ENCODE measurements at places on chromosomes 2 and 18.

- DNase-seq, result peak; percentile 7
Measured at GRCh38 chr2:165793779-165794535, at the start of gene GALNT3. TSS of gene GALNT3 (minus strand) at chr2:165794247. CDS start at chr2:165770700, 23,547 bp downstream.

DNA sequence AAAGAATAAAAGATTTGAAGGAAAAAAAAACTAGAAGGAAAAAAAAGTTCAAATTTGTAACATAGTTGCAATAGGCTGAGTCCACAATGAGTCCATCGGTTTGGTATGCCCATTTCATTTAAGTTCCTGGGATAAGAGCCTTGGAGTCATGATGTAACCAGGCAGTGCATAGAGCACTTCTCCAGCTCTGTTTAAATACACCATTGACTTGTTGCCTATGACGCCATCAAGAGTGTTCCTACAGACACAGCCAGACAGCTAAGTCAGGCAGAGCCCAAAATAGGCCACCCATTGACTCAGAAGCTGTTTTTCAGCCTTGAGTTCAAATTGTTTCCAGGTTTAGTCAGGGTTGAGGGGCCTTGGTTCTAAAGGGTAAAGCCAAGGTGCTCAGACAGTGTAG lies 44.9 kb downstream of the SOCS6 start:
- DNase-seq, result no peak

DNA sequence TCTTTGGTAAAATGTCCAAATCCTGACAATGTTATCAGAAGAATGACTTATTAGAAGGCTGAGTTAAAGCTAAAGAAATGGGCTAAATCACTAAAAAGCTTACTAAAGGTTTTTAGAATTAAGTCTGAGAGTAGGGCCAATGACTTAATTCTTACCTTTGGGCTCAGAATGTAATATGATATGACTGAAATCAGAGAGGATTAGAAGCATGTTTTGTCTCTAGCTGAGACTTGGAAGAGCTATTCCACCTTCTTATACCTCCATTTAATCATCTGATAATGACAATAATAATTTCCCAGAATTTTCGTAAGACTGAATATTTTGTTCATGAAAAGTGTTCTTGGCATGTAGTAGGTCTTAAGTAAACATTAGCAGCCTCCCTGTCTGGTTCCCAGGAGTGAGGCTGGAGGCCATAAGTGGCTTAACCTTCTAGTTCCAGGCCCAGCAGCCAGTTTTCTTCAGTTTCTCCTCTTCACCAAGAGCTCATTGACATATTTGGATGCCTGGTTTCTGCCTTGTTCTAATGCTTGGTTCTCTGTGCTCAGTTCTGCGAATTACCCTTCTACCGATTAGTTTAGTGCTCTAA lies 25.5 kb upstream of the E2F6 start:
- DNase-seq, result no peak

DNA sequence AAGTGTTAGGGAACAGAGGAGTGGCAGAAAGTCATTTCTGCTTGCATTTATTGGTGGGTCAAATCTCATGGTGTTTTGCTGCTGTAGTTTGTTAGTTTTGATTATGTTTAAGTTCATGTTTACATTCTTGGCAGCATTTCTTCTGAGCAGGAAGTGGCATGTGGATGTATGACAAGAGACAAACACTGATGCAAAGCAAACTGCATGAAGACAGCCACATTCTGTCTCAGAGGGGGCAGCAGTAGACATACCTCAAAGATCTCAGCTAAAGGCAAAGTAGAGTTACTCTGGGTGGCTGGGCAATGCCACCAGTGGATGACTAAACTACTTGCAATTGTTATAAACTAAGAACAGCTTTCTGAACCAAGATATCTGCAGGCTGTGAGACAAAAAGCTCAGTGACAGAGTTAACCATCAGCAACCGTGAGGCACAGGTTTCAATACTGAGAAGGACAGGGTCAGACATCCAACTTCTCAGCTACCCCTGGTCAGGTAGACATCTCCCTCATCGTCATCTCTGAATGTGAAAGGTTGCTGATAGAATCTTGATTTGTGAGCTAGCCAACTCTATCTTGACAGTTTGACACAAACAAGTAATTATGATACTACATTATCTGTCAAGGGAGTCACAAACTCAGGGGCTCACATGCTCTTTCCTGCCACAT lies 16.4 kb downstream of the GALNT3 start:
- no peak for DNase-seq

DNA sequence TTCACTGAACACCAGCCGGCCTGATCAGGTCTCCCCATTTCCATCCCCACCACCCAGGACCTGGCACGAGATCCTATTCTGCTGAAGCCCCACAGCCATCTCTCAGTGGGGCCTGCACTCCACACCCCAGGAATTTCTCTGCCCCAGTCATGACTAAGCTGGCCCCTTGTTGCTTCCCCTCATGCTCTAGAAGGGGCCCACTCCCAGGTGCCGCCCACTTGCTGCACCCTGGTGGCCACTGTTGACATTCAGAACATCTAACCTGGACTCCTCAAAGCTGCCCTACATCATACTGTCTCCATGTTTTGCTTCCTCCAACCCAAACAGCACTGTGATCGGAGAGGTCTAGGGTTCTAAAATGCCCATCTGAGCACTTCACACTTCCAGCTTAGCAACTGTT lies 90.7 kb upstream of the KLHL29 start:
- no peak for DNase-seq

DNA sequence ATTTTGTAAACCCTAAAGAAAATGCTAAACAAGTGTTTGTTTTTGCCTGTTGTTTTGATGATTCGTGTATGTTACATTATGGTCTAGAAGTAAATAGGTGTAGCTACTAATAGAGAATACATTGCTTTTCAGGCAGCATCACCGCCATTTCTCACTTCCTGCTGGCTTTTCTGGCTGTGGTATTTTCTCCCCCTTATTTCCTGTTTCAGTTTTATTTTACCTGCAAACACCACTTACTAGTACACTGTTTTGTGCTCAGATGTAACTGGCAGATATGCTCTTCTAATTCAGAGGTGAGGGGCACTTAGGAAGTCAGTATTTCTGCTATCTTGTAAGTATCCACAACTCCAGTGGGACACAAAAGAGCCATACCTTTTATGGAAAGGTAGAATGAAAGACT lies 38.1 kb upstream of the SLC3A1 start:
- DNase-seq, result no peak

DNA sequence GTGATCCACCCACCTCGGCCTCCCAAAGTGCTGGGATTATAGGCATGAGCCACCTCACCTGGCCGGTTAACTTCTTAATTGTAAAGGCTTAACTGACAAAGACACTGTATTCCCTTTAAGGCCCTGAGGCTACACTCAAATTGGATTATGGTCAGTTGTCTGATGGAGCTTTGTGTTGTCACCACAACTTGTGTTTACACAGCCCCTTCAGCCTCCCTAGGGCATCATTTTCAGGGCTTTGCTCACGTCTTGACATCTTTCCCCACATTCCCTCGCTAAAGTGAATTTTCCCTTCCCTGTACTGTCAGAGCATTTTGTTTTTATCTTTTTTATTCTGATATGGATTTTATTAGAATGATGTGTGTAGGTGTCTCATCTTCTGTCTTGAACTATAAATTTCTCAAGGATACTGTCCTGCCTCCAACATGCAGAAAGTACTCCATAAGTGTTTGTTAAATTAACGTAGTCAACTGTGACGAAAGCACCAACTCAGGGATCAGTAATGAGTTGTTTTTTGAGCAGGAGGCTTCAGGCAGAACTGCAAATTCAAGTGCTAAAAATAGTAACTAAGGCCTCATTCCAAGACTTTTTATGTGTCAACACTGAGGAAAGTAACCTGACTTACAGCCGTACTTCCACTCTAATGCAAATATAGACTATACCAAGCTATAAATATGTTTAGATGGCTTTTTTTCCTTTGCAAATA lies 77.1 kb upstream of the NARS1 start:
- no peak for DNase-seq

- DNase-seq, result no peak
Measured at GRCh38 chr2:232376260-232376659, 2.3 kb upstream of the ALPP start.

- DNase-seq, result peak; percentile 96
Measured at GRCh38 chr2:159712143-159712928, at the start of gene MARCHF7. TSS of gene MARCHF7 (plus strand) at chr2:159712506. CDS start at chr2:159729023, 16,517 bp downstream.

GRCh38 chr2:127634066-127634617 lies 11.8 kb upstream of the GPR17 start:
- DNase-seq, result no peak

DNA sequence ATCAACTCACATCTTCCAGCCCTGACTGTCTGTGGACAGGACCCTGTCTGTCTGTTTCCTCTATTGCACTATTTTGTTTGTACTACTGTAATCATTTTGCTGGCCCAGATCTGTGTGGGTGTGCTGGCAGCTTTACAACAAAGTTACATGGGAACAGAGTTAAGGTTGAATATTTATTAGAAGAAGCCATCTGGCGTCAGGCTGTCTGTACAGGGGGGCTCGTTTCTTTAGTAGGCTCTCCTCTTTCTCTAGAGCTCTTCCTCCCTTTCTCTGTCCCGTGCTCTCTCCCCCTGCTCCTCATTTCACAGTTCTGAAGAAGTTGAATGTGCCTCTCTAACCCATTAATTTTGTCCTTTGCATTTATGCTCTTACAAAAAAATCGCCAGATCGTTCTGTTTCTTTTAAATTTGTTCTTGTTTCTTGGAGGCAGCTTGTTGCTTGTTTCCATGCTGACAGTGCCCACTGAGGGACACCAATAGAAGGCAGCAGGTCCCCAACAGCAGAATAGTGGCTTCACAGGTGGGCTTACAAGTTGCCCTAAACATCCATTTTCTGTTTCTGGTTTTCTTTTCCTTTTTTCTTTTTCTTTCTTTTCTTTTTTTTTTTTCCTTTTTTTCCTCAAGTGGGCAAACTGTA lies 315.2 kb upstream of the ZEB2 start:
- DNase-seq, result no peak

DNA sequence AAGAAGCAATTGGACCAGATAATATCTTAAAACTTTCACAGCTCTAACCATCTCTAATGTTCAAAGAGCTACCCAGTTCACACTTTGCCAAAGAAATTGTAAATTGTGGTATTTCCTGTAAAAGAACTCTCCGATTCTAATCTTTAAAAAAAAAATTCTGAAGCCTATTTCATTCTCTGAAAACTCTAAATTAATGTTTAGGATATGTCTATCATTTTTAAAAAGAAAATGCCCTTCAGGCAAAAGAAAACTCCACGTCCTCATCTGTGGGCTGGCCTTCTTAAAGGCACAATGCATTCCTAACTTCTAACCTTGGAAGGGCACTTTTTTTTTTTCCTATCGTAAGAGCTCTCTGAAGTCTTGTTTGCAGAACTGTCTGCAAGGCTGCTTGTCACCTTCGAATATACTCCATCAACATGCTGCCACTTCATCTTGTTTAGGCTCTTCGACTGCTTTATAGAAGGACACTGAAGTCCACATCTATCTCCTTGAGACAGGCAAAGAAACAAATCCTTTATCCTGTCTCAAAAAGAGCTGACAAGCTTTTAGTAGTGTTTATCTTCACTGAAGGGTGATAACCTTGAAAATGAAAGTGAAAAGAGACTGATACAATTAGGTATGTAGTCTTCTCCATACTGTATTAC lies 124.3 kb upstream of the SLC39A10 start:
- DNase-seq, result no peak

DNA sequence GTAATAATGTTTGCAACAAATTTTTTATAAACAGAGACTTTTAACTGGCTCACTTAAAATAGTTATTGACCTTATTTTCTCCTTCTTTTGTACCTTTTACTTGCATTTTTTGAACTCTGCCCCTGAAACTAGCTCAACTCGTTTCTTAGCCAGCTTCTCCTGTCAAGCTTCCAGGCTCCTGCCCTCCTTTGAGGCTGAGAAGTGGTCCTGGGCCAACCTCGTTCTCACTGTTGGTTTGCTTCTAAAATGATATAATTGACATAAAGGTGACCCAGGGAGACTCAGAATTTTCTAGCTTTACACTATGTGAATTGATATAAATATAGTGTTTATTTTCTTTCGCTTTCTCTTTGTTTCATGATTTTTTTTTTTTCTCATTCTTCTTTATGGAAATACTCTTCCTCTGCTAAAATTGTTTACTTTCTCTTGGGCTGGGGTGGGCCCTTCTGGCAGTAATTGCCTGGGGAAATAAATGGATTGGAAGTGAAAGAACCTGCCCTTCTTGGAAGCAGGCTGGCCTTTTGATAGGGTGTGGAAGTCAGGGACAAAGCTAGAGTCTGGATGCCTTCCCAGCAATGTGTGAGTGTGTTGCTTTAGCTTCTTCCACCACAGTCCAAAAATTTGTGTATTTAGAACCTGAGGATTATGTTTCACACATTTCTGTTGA lies 30.7 kb downstream of the GPD2 start:
- no peak for DNase-seq

DNA sequence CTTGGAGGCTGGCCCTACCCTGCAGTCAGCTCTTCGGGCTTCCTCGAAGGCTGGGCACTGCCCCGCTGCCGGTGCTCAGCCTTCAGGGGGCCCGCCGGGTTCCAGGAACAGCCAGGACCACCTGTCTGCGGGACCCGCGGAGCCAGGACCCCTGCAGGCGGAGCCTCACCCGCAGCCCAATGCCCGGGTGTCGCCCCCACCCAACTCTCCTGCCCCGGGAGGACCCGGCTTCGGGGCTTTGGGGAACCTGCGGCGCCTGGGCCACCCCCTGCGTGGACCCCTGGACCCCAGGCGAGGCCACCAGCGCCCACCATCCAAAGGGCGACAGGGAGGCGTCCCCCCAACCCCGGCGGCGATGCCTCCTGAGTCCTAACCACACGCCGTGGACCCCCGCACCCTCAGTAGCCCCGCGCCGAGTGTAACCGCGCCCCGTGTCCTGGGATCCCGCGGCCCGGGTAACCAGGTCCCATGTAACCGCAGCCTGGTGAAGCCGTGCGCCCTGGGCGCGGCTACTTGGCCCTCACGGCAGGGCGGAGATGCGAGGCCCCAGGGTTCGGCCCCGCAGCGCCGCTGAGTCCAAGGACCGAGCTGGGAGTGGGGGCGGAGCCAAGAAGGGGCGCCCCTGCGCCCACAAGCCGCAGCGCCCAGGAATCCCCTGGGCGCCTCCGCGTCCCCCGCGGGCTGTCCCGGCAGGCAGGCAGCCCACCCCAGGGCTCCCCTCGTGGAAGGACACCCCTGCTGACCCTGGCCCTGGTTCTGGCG lies 11.0 kb upstream of the UBE2F start:
- no peak for DNase-seq

- peak; percentile 10 for DNase-seq
Measured at GRCh38 chr2:30664761-30665358, 142.4 kb downstream of the CAPN13 start.

DNA sequence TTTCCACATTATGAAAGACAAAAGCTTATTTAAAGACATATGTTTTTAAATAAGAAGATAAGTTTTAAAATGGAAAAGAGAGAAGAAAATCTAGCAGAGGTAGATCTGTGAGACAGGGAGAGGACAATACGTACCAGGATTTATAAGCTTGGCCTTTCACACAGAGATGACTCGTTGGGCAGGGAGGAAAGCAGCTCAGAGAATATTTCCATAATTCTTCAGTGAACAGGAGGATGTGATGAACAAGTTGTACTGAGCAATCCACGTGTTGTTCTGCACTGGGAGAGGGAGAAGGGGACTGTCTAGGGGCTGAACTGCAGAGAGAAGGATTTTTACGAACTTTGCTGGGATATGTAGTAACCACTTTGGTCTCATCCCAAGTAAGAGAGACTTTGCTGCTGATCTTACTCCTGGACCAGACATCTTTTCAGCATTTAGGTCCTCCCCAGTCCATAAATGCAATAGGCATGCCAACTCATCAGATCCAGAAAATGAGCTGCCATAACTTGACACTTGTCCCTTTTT lies 162.5 kb upstream of the SETBP1 start:
- DNase-seq, result no peak
